ENCODE measurements at places on chromosomes 6 and 20.

DNA sequence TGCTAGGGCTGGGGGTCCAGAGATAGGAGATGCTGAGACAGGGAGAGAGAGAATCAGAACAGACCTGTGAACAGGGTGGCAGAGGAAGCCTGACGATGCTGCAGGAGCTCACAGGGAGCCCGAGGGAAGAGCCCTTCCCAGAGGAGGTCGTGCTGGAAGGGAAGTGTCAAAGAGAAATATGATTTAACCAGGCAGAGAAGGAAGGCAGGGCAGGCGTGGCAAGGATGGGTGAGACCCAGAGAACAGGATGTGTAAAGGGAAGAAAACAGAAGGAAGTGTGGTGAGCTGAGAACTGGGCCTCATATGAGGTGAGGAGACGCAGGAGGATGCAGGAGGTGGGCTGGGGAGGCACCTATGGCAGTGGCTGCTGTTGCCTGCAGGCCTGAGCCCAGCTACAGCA lies 105.6 kb downstream of the ZDHHC14 start:
- DNase-seq: no peak

DNA sequence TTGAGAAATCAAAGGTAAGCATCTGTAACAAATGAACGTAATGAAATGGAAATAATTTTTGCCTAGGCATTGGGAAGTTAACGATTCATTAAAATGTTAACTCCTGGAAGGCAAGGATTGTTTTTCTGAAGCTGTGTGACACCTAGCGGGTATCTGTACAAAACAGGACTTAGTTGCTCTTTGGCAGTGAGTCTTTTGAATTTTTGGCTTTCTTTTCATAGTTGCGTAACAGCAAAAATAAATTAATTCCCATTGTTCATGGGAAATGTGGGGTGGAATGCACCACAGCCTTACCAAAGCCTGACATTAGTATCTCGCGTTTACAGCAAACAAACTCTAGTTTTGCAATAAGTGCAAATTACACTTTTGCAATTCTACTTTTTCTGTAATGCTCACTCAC lies 92.7 kb upstream of the DTNBP1 start:
- no peak for DNase-seq

GRCh38 chr6:16953905-16954304 lies 147.9 kb upstream of the STMND1 start:
- DNase-seq: no peak

DNA sequence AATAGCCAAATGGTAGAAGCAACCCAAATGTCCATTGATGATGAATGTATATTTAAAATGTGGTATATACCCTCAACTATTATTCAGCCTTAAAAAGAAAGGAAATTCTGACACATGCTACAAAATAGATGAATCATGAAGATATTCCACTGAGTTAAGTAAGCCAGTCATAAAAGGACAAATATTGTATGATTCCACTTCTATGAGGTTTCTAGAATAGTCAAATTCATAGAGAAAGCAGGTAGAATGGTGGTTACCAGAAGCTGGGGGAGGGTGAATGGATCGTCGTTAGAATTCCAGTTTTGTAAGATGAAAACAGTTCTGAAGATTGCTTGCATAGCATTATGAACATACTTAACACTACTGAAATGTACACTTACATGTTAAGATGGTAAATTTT lies 214.3 kb upstream of the MYLIP start:
- no peak for DNase-seq

DNA sequence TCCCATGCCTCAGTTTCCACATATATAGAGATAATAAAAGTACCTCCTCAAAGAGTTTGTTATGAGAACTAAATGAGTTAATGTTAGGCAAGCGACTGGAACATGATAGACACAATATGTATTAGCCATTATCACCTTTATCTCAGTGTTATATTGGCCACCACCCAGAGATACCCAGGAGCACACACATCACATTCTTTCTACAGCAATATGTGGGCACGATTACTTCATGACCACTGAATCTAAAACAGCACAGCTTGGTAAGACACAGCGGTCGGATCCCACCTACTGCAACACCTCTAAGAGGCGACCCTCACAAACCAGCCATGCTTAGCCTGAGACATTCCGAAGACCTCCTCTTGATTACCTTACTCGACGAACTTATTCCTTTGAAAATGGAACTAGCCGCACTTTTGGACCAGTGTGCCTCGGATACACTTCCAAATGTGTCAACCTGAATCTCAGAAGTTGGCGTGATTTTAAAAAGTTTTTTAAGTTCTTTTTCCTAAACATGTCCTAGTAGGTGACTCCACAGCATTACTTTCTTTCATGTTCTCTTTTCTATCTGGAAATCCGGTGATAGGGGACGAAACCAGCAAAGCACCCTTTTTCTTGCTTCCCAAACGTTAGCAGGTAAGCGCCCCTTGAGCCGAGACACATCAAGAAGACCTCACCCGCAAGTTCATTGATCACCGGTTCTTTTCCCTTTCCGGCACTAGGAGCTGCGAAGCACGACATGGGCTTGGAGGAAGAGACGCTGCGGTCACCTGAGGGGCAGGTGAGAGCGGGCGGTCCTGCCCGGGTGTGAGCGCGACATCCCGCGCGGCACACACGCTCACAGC lies 923 bp downstream of the GMDS start:
- DNase-seq: no peak

DNA sequence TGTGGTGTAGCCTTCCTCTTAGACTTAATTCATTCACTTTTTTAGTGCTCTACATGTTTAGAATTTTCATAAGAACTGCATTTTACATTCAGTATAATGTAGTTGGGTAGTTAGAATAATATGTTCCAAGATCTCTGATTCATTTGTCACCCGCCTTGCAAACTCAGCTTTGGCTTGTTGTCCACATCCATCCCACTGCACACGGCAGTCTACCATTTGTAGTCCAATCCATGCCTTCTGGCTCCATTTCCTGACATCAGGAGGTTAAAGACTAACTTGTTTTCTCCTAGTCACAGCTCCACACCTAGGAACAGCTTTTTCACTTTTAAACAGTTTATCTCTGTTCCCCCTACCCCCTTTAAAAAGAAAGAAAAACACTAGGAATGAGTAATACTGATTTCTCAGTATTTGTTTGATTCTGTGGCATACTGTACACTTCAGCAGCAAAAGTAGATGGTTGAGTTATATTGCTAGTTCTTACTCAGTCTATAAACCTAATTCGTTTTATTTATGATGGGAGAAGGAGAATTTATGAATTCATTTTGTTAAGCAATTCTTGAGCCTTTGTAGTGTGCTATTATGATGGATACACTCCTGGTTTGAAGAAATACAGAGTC lies 180.9 kb downstream of the ARID1B start:
- no peak for DNase-seq

- no peak for DNase-seq
Measured at GRCh38 chr6:61886608-61887259, 399.3 kb downstream of the KHDRBS2 start.

- DNase-seq: no peak
Measured at GRCh38 chr6:16243055-16243454, 4.7 kb downstream of the GMPR start.

GRCh38 chr6:156658186-156658965 lies 118.8 kb upstream of the ARID1B start:
- DNase-seq: no peak

DNA sequence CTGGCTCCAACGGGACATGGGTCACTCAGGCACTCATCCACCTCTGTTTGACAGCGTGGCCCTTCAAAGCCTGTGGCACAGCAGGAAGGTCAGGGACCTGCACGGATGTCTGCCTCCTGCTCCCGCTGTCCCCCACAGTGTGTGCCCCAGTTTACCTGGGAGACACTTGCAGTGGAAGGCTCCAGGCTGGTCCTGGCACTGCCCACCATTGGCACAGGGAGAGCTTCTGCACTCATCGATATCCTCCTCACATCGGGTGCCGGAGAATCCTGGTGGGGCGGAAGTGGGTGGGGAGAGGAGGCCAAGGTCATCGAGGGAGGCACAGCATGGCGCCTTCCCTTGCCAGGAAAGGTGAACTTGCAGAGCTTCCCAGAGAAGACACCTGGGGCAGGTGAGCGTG lies 6.9 kb downstream of the NOTCH4 start:
- DNase-seq: no peak

- DNase-seq: no peak
Measured at GRCh38 chr6:153251326-153251725, 120.2 kb upstream of the RGS17 start.

DNA sequence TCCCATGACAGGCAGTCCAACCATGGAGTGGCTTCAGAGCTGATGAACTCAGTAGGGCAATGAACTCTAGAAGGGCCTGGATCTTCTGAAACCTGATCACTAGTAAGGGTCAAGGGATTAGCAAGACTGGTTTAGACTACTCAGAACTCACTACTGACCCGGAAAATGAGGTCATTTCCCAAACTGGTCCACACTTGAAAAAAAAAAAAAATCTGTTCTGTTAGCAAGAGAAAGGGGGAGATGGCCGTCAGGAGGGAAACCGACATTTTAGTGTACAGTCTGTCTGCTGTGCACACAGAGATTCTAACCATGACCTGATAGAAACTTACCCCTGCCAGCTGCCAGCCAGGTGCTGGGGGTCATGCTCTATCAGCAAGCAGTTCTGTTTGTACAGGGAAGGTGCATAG lies 262.4 kb upstream of the AGPAT4 start:
- DNase-seq: no peak

DNA sequence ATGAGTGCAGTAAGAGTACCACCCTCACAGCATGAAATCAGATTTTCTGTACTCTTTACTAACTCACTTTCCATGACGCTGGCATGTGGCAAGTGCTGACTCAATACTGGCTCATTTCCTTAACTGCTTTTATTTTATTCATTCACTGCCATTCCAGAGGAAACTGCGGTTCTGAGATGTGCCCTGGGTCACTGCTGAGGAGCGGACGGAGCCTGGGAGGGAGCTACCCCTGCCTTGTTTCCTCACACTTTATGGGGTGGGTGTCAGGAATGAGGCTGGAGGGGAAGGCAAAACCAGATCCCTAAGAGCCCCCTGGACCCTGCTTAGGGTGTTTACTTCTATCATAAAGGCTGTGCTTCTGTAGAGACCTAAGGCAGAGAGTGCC lies 14.4 kb downstream of the NT5E start:
- no peak for DNase-seq

- no peak for DNase-seq
Measured at GRCh38 chr6:11975353-11975977, 36.6 kb upstream of the HIVEP1 start.

- DNase-seq: no peak
Measured at GRCh38 chr20:20201124-20201523, 148.8 kb downstream of the CFAP61 start.

- no peak for DNase-seq
Measured at GRCh38 chr6:20632696-20633095, 98.4 kb downstream of the CDKAL1 start.

- no peak for DNase-seq
Measured at GRCh38 chr6:131652472-131652871, 15.4 kb downstream of the ENPP3 start.

DNA sequence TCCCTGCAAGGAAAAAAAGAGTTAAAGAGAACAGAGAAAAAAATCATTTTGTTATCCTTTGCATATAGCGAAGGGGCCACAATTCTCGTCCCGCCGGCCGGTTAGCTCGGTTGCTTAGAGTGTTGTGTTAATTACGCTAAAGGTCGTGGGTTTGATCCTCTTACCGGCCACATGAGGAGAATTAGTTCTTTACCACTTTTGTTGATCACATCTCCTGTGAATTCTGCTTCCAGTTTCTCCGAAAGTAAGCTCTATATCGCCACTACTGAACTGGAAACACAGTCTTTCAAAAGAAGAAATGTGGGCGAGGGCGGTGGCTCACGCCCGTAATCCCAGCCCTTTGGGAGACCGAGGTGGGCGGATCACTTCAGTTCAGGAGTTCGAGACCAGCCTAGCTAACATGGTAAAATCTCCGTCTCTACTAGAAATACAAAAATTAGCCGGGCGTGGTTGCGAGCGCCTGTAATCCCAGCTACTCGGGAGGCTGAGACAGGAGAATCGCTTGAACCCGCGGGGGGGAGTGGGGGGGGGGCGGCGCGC lies 13.4 kb downstream of the PRSS16 start:
- no peak for DNase-seq

DNA sequence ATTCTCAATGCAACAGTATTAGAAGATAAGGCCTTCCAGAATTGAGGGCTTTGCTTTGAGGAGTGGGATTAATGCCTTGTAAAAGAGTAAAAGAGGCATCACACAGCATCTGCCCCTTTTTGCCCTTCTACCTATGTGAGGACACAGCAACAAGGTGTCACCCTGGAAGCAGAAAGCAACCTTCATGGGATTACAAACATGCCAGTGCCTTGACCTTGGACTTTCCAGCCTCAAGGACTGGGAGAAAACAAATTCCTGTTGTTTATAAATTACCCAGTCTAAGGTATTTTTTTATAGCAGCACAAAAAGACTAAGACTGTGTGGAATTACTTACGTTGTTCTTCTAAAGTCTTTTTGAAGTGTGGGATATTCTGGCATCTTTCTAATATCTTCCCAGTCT lies 150.0 kb upstream of the SLC22A16 start:
- DNase-seq: no peak

DNA sequence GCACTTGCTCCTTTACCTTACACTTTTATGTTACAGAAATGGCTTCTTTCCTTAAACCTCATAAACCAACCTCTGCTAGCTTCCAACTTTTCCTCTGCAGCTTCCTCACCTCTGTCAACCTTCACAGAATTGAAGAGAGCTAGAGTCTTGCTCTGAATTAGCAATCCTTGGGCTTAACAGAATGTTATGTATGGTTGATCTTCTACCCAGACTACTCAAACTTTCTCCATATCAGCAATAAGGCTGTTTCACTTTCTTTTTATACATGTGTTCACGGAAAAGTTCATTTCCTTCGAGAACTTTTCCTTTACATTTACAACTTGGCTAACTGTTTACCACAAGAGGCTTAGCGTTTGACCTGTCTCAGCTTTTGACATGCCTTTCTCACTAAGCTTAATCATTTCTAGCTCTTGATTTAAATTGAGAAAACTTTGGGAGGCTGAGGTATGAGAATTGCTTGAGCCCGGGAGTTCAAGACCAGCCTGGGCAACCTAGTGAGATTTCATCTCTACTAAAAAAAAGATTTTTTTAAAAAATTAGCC lies 207.3 kb downstream of the BMP7 start:
- DNase-seq: no peak

GRCh38 chr6:107787589-107787960 lies 36.5 kb downstream of the SCML4 start:
- DNase-seq: no peak

Measured in stimulated activated CD4-positive, alpha-beta T cell treated with anti-CD3 and anti-CD28 coated beads, TNF-alpha, amount 100 ng/mL, for 4 hours (primary cell).